HFFc6 (cell line): ENCODE measurements at places on chromosomes 7 and 10.

- DNase-seq = peak; percentile 86
These were observed 575.3 kb downstream of the IPMK start for GRCh38 chr10:57692255-57692980.

DNA sequence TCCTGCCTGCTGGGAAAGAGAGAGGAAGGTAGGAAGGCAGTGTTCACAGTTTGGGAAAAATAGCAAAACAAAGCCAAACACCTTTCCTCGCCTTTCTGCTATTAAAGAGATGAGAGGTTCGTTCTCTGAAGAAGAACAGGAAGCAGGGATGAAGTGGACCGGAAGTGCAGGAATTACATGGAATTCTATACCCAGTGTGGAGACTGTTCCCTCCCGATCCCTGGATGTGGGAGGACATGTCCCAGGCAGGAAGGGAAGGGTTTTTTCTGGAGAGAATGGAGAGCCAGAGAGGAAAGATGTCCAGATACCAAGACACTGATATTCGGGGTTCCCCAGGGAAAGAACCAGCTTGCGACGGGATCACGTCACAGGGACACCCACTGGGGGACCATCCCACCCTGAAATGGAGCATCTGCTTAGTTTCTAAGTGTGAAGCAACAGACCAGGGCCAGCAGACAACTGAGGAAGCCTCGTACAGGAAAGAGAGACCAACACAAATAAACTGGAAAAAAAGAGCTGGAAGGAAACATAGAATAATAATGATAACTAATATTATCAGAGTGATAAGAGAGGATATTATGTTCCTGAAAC is 187.6 kb downstream of the PRPF18 start:
- no peak for DNase-seq

DNA sequence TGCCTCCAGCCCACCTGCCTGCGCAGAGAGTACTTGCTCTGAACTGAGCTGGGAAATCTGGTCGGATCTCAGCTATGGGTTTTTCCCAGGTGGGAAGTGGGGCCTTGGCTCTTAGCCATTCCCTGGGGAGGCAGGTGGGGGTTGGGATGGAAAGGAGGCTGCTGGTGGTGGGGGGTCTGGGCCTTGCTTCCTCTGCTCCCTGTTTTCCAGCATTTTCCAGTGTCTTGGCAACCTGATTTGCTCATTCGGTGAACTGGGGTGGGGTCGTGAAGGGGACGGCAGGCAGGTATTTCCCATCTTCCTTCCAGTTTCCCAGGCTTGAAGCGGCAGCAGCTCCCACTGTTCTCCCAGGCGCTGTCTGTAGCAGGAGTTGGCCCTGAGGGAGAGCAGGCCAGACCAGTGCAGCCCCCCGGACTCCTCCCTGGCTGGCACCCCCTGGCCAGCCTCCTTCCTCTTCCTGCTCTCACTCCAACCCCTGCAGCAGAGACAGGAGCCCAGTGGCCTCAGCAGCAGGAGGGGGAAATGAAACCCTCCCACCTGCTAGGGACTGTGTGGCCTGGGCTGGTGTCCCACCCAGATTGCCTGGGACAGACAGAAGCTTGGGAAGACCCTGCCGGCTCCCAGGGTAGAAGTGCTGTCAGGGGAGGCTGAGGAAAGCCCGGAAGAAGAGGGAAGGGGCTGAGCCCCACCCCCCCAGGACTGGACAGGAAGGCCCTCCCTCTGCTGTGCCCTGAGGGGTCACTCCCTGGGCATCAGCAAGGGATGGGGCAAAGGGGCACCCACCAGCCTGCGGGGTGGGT is 6.6 kb downstream of the TRIM8 start:
- DNase-seq = no peak

DNA sequence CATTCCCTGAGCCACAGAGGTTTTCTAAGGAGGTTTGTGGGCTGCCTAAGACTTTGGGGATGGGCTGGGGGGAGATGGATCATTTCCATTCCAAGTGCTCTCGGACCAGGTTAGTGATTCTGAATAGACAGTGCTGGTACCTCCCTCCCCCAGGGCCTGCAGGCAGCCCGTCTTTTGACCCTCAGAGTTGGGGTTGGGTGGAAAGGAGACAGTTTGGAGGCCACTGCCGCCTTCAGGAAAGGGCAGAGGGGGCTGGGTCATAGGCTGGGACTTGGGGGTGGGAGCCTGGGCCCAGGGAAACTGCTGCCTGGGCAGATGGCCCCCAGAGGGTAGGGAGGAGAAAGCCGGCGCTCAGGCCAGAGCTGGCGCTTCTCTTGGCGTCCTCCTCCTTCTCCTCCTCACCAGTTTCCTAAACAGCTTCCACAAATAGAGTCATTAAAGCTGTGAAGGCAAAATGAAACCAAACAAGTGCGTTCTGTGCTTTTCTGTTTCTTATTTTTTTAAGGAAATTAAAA is 4.4 kb downstream of the UNC5B start:
- no peak for DNase-seq

GRCh38 chr10:74153123-74153522 is 2.1 kb downstream of the ADK start:
- DNase-seq = peak; percentile 63

DNA sequence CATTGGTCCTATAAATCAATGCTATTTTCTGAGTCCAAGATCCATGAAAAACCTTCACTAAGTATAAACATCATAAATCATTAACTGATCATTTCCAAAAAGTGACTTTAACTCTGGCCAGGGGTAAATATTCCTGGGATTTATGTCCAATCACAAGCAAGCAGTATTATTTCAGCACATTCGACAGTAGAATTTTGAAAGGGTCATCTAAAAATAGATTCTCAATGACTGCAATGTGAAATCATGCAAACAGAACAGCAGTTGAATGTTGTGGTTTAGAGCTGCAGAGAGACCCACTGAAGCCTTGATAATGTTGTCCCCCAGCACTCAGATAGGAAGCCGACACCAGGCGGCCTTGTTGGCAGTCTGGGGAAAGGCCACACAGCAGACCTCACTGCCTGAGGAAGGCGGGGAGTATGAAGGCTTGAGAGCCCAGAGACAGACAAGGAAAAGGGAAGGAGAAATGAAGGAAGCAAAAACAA is 38.1 kb downstream of the FAM107B start:
- peak; percentile 21 for DNase-seq

DNA sequence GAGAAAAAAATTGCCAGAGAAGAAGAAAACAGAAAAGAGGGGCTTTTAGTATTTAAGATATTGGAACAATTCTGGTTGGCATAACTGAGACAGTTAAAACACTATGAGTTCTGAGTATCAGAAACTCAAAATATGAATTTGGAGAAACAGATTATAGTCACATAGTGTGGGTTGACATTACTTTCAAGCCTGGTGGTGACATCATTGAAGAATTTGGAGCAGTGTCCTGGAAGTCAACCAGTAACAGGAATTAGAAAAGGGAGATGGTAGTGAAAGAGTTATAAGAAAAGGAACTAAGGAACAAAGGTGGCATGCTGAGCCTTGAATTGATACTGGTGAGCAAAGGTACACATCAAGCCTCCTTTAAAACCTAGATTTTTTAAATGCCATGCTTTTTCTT is 88.2 kb downstream of the ZNF438 start:
- DNase-seq = no peak

GRCh38 chr7:142188154-142188553 is 69.7 kb downstream of the PRSS58 start:
- DNase-seq = no peak

- DNase-seq = no peak
These were observed 417.0 kb downstream of the HTR7 start for GRCh38 chr10:90440870-90441269.

- DNase-seq = no peak
These were observed 19.0 kb downstream of the LRRC17 start for GRCh38 chr7:102931757-102932156.

DNA sequence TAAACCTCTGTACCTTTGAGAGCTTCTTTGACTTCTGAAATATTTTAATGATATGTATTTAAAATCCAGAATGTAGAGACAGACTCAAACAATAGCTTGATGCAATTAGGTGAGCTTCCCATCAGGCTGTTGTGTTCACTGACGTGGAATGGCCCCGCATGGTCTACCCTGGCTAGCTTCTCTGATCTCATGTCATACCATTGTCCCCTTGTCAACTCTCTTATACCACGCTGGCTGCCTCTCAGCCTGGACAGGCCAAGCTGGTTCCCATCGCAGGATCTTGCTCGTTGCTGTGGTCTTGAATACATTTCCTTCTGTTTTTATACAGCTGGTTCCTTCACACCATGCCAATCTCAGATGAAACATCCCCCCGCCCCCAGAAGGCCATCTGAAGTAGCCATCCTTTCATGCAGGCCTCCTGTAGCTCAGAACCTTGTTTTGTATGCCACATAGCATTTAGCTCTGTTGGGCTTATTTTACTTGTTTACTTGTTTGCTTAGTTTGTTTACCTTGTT is 84.2 kb downstream of the FANK1 start:
- DNase-seq = no peak

DNA sequence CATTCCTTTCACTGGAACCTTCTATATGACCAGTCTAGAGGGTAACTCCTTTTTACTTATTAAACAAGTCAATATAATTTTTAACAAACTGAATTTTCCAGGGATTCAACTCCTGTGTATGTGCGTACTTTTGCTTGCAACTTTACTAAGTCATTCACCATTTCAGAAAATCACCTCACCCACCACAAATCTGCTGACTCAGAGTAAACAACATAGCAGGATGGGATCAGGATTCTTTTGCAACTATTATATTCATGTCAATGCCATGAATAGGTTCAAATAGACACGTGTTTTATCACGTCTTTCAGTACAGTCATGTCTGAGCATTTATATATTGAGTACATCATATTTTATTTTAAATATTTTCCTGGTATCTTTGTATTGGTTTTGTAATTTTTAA is 14.5 kb downstream of the CTTNBP2 start:
- DNase-seq = no peak

- no peak for DNase-seq
These were observed 269.2 kb downstream of the ZWINT start for GRCh38 chr10:56091872-56092271.

GRCh38 chr10:99560277-99561126 is 27.8 kb downstream of the NKX2-3 start:
- DNase-seq = peak; percentile 36

GRCh38 chr10:66654861-66655260 is 271.0 kb upstream of the LRRTM3 start:
- DNase-seq = no peak
